ENCODE measurements at places on chromosomes 5 and 9.

GRCh38 chr5:37567566-37567965 is 188.4 kb downstream of the WDR70 start:
- DNase-seq: no peak

GRCh38 chr5:76813982-76814562 is 4.8 kb upstream of the F2RL1 start:
- no peak for DNase-seq

DNA sequence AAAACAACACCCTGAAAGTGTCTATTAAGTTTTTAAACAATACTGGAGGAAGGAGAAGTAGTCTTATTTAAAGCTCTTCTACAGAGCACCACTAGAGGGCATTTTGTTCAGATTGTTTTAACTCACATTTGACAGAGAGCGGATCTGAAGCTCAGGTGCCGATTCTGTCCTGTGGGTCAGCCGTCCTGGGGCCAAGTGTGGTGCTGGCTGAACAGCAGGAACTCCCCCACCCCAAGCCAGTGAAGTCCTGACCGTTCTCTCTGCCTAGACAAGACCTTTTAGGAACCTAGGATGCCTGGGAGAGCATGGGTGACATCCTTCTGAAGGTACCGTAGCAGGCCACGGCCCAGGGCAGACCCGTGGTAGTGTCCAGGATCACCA is 3.9 kb downstream of the EXOC3 start:
- DNase-seq: no peak

- DNase-seq: no peak
Observed at GRCh38 chr5:16457451-16457850, 8.1 kb downstream of the ZNF622 start.

DNA sequence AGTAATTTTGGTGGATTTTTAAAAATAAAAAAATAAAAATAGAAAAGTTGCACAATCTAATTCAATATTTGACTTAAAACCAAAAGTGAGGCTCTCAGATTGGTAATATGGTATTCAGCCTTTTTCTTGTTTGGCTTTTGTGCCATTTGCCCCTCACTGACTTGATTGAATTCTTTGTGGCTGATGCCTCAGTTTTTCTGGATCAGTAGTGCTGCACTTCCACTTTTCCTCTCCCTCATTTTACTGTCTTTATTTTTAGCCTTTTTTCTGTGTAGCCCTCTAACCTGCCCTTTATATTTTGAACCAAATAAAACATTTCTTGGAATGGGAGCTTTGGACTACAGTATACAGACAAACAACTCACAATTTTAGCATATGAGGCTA is 3.8 kb upstream of the MSMP start:
- no peak for DNase-seq

- no peak for DNase-seq
Observed at GRCh38 chr5:145976431-145977155, 40.2 kb downstream of the SH3RF2 start.

GRCh38 chr5:146825033-146825432 is 53.5 kb downstream of the PPP2R2B start:
- no peak for DNase-seq

DNA sequence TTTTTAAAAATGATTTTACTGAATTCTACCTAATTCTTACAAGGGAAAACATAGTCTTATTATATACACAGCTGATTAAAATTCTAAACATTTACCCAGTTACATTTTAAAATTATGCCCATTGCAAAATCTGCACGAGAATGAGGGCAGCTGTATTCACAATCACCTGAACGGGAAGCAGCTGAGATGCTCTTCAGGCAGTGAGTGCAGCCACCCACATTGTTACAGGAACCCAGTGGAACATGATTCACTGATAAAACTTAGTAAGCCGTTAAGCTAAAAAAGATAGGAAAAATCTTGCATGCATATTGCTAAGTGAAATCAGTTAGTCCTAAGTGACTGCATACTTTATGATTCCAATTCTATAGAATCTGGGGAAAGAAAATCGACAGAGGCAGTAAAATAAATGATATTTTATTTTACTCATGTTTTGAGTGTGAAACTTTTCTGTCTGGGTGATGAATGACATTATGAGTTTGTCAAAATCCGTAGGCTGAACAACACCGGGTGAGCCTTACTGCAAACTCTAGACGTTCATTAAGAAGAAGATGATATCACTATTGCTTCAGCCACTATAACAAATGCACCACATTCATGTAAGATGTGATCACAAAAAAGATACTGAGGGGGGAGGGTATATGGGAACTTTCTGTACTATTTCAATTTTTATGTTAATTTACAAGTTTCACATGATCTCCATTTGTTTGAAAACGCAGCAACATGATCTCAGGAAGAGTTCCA is 39.1 kb upstream of the FLT4 start:
- DNase-seq: no peak

GRCh38 chr9:136264031-136264430 is 18.4 kb upstream of the QSOX2 start:
- DNase-seq: no peak

DNA sequence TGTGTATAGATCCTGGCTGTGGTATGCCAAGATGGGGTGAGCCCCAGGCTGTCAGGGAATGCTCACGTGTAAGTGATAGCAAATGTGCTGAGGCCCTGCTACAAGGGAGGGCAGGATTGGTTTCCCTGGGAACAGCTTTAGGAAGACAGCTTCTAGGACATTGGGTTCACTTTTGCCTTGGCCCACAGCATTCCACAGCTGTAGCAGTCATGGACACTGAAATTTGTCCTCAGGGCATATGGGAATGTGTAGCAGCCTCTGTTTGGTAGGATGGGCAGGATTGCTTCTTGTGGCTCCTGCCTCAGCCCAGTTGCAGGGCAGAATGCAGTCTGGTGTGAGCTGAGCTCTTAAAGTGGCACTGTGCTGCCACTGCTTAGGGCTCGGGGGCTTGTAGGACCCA is 1061.7 kb upstream of the WWC1 start:
- DNase-seq: no peak

GRCh38 chr5:178602752-178603151 is 12.6 kb upstream of the COL23A1 start:
- no peak for DNase-seq

DNA sequence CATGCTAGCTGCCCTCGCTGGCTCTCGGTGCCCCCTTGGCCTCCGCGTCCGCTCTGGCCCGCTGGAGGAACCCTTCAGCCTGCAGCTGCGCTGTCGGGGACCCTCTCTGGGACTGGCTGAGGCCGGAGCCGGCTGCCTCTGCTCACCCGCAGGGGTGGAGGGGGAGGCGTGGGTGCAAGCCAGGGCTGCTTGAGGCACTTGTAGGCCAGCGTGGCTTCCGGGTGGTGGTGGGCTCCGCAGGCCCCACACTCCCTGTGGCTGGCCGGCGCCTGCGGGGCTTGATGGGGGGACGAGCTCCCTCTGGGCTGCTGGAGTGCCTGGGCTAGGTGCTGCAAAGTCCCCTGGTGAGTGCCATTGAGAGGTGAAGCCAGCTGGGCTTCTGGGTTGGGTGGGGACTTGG is 429.6 kb downstream of the LRRC70 start:
- DNase-seq: peak; percentile 0

DNA sequence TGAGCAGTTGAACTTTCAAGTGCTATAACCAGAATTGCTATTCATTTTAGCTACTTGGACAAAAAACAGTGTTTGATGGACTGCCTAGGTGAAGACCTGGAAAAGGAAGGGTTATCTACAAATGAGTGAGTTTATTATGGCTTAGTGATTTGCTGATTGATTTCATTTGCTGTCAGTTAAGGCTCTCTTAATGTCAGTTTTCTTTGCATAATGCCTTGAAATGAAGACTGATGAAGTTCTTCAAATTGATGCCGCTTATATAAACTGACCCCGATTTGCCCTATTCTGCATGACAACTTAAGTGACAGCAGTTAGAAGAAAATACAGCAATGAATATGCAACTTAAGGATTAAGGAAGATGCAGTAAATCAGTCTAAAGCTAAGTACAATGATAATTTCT is 332.6 kb downstream of the CCDC171 start:
- no peak for DNase-seq

GRCh38 chr5:176647843-176648473 is 674 bp downstream of the TSPAN17 start:
- DNase-seq: no peak

DNA sequence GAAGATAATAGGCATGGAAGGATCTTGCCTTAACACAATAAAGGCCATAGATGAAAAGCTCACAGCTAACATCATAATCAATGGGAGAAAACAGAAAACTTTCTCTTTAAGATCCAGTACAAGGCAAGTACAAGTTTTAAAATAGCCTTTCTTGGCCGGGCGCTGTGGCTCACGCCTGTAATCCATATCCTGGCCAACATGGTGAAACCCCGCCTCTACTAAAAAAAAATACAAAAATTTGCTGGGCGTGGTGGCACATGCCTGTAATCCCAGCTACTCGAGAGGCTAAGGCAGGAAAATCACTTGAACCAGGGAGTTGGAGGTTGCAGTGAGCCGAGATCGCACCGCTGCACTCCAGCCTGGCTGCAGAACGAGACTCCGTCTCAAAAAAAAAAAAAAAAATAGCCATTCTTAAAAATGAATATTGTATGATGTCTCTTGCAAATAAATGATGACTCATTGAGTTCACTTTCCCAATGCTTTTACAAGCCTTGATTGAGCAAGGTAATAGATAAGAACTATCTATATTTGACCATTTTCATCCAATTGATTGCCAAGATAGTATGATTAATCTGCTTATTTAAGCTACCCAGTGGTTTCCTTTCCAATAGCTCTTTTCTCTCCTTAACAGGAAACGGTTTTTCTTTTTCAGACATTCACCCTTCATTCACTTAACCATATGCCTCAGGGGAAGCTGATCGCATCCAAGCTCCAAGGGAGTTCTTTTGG is 15.8 kb downstream of the CCDC152 start:
- no peak for DNase-seq

DNA sequence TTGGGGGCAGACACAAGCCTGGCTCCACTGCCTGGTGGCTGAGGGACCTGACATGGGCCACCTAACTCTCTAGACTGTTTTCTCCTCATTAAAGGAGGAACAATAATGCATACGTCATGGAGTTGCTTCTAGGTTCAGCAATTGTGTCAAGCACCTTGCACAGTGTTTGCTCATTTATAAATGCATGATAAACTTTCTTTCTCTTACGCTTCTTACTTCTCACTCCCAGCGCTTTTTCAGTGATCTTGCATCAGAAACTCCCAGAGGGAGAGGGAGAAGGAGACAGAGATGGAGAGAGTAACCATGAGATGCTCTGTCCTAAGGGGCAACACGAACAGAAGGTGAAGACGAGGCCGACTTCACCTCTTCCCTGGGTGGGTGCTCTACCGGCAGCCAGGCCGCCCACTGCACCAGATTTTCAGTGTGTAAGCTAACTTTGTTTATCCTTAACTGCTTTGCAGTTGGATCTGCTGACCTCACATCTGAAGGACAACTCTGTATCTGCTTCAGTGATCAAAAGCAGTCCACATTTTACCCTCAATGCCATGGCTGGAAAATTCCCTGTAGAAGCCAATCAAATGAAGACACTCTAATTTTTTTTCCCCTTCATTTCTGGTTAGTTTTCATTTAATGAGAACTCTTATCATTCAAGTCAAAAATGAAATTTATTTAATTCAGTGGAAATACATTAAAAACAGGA is 35.3 kb downstream of the MED27 start:
- no peak for DNase-seq

DNA sequence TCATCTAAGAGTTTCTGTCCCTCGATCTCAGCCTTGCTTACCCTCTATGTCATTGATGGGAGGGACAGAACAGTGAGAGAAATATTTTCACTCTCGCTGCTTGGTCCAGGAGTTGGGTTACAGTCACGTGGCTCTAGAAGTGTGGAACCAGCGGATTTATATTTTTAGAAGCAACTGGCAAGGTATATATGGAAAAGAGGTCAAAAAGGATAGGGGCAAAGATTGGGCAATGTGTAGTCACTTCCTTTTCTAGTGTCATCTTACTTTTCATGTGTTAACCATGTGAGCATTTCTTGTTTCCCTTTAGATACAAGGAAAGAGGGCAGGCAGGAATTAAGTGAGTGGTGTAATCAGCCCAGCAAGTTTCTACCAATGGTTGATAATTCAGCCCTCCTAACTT is 111.5 kb upstream of the ZNF366 start:
- DNase-seq: no peak

- DNase-seq: no peak
Observed at GRCh38 chr9:112764837-112765236, 14.3 kb downstream of the SNX30 start.

DNA sequence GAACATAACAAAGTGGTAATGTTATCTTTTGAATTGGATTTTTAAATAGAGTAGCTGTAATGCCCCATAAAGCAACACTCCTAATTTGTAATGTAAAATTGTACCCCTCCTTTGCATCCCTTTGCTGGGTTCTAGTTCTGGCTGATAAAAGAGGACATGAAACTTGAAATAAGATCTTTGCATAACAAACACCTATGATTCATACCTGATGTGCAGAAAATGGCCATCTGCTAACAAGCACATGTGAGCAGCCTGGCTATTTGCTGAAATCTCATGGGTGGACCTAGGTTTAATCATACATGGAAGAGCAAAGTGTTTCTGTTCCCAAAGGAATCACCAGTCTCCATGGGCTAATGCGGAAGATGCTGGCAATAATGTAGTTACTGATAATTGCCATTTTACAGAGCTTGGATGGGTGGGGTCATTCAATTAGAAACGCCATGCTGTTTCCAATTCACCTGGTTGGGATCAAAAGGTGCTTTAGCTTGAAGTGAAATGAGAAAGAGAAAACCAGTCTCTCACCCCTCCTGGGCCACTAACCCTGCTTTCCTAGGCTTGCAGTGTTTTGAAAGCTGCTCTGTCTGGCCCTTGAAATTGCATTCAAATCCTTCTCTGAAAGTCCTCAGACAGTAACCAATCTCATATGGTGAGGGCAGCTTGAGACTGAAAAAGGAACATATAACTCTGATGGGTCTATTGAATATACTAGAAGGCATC is 585.1 kb downstream of the TLE4 start:
- no peak for DNase-seq

GRCh38 chr9:130138791-130139190 is 33.4 kb upstream of the NCS1 start:
- no peak for DNase-seq

DNA sequence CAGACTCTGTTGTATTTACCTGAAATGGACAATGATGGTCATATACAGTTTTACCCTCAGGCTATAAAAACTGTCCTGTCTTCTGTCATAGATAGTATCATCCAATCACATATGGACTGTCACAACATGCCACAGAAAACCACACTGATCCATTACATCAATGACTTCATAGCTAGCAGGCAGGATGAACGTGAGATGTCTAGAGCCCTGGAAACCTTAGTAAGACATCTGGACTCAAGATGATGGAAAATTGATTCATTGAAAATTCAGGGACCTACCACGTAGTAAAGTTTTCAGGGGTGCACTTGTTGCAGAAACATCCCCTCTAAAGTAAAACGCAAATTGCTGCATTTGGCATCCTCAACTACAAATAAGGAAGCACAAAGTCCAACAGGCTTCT is 284.4 kb upstream of the RGMB start:
- DNase-seq: no peak

DNA sequence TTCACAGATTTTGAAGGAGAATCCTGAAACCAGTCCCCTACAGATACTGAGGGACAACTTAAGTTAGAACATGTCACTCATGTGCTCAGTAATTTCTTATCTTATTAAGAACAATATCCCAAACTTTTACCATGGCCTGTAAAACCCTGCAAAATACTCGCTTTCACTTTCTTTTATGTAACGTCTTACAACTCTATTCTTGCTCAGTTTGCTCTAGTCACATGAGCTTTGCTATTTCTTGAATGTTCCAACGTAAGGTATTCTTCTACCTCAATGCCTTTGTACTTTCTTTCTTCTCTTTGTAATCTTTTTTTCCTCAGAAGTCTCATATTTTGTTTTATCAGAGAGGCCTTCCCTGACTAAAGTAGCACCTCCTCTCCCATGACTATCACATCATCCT is 14.1 kb downstream of the TMEM38B start:
- DNase-seq: no peak
